ENCODE measurements at places on chromosomes 5 and 9. TPM values are rescaled to one million over a fixed set of nuclear protein-coding genes. Genes with fewer than 3 reads are reported as not detected.

GRCh38 chr5:39977066-39977655, 552.4 kb upstream of the DAB2 start:
- no peak overlapping the region for H3K4me3 ChIP-seq
- DNase-seq = no peak
- H3K27me3 ChIP-seq = no peaks in the 10 kb centered on the region
- H3K4me1 ChIP-seq = no peaks in the 10 kb centered on the region

GRCh38 chr9:127968042-127968441, 12.7 kb downstream of the EEIG1 start:
- no peaks in the 10 kb centered on the region for H3K27me3 ChIP-seq
- peak; percentile 76 for DNase-seq
- H3K4me1 ChIP-seq = peaks cover 99% of the 10 kb centered on the region

GRCh38 chr9:127050152-127050551, 72.3 kb downstream of the ANGPTL2 start:
- no peak for DNase-seq
- peaks cover 21% of the 10 kb centered on the region for H3K4me1 ChIP-seq
- no peak overlapping the region for H3K4me3 ChIP-seq
- no peak overlapping the region for H3K27ac ChIP-seq
- H3K27me3 ChIP-seq = peaks cover 2% of the 10 kb centered on the region
- no peaks in the 10 kb centered on the region for H3K36me3 ChIP-seq

GRCh38 chr9:131186622-131187021, 61.2 kb downstream of the NUP214 start:
- no peak for DNase-seq
- no peak overlapping the region for H3K27ac ChIP-seq
- H3K4me3 ChIP-seq = no peak overlapping the region
- peaks cover 49% of the 10 kb centered on the region for H3K36me3 ChIP-seq
- no peaks in the 10 kb centered on the region for H3K27me3 ChIP-seq
- H3K4me1 ChIP-seq = peaks cover 2% of the 10 kb centered on the region

DNA sequence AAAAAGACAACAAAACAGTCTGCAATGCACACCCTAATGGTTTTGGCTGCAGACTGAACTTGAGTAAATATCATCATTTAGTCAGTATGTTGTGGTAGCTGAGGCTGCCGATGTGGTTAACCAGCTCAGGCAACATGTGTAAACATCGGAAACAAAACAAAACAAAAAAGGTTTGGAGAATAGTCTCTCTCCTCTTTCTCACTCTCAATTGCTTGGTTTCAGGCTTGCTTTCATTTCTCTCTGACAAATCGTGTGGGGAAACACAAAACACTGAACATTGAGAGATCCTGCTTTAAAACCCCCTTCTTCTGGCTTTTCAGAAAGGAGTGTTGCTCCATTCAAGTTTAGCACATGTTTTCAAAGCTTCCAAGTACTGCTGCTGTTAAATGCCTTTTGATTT, 453.3 kb downstream of the BNC2 start:
- peaks cover 3% of the 10 kb centered on the region for H3K4me1 ChIP-seq
- H3K4me3 ChIP-seq = no peak overlapping the region
- H3K27ac ChIP-seq = no peak overlapping the region
- DNase-seq = no peak

DNA sequence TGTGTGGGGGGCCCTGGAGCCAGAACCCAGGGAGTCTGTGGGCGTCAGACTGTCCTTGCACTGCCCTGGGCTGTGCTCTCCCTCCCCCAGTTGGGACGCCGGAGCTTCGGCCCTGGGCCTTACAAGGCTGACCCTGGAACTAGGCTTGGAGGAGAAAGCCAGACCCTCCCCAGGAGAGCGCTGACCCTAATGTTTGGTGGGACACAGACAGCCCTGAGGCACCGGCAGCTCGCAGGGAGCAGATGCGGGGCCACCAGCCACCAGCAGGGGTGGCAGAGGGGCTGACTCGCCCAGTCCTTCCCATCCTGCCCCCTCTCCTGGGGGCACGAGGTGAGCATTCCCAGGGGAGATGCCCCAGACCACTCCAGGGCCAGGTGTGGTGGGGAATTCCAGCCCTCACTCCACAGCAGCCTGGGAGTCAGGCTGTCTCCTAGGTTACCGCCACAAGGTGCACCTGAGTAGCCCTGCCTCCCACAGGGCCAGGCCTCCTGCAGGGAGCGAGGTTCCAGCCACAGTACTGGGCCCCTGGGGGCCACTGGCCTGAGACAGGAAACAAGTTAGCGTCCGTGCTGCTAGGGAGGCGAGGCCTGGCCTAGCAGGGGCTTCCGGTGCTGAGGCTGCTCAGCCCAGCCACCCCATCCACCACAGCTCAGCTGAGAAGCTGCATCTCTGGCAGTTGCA, 134.6 kb downstream of the OLFM1 start:
- H3K4me1 ChIP-seq = no peaks in the 10 kb centered on the region
- no peaks in the 10 kb centered on the region for H3K36me3 ChIP-seq
- peaks cover 4% of the 10 kb centered on the region for H3K27me3 ChIP-seq
- no peak for DNase-seq

DNA sequence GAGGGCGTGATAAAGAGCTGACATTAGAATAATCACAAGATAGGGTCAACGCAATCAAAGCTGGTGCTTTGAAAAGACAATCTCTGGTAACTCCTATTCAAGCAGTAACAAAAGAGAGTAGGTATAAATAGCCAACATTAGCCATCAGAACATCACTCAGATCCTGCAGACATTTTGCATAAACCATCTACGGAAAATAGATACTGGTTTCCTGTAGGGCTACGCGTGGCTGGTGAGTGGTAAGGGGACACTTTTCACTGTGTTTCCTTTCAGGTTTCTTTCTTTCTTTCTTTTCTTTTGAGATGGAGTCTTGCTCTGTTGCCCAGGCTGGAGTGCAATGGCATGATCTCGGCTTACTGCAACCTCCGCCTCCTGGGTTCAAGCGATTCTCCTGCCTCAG, 22.3 kb downstream of the TTF1 start:
- H3K4me3 ChIP-seq = no peak overlapping the region
- H3K36me3 ChIP-seq = peaks cover 63% of the 10 kb centered on the region
- H3K27ac ChIP-seq = no peak overlapping the region
- no peaks in the 10 kb centered on the region for H3K27me3 ChIP-seq

DNA sequence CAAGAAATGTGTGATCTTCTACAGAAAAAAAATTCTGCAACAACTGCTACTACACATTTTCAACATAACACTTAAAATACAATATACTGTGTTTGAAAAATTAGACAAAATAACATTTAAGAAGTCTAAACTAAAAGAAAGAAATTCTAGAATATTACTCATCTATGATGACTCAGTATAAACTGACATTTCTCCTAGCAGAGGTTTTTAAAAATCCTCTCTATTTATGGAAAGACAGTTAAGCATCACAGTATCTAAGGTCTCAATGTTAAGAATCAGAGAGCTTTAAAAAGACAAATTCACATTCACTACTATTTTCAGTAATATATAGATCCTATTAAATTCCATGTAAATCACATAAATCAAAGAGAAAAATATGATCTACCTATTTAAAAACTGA, 61.3 kb downstream of the NR2F1-AS1 start:
- H3K36me3 ChIP-seq = peaks cover 2% of the 10 kb centered on the region
- H3K4me3 ChIP-seq = no peak overlapping the region
- H3K4me1 ChIP-seq = no peaks in the 10 kb centered on the region
- H3K27me3 ChIP-seq = peaks cover 13% of the 10 kb centered on the region
- no peak overlapping the region for H3K27ac ChIP-seq

DNA sequence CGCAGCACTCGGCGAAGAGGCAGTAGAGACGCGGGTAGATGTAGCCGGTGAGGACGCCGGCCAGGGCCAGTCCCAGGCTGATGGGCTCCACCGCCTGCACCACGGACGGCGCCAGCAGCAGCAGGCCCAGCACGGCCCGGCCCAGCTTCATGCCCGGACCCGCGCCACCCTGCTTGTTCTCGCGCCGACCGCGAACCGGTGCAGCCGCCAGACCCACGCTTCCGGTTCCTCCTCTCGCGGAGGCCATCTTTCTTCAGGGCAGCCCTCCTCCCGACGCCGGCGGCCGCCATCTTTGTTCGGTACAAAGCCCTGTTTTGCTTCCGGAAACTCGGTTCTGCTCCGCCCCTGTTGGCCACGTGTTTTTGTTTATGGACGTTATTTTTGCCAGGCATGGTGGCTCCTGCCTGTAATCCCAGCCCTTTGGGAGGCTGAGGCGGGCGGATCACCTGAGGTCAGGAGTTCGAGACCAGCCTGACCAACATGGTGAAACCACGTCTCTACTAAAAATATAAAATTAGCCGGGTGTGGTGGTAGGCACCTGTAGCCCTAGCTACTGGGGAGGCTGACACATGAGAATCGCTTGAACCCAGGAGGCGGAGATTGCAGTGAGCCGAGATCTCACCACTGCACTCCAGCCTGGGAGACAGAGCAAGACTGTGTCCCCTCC, at the start of gene TOR1A:
Gene TOR1A, minus strand, starts transcription at position 202 of the 667 bp plus-strand sequence. Its CDS starts 51 bp downstream, at position 151.
- H3K4me3 ChIP-seq = peak within 1 kb of the TSS; percentile 82
- H3K27me3 ChIP-seq = no peaks in the 10 kb centered on the region
- H3K4me1 ChIP-seq = peaks cover 14% of the 10 kb centered on the region
- H3K27ac ChIP-seq = peak within 1 kb of the TSS; percentile 63

- no peaks in the 10 kb centered on the region for H3K4me1 ChIP-seq
- H3K27ac ChIP-seq = no peak overlapping the region
Measured at GRCh38 chr5:155665361-155665760, 651.8 kb downstream of the KIF4B start.

GRCh38 chr5:17477043-17477442, 21.0 kb upstream of the TAF11L2 start:
- no peaks in the 10 kb centered on the region for H3K4me1 ChIP-seq
- DNase-seq = no peak
- H3K27me3 ChIP-seq = no peaks in the 10 kb centered on the region
- H3K36me3 ChIP-seq = no peaks in the 10 kb centered on the region
- no peak overlapping the region for H3K27ac ChIP-seq

DNA sequence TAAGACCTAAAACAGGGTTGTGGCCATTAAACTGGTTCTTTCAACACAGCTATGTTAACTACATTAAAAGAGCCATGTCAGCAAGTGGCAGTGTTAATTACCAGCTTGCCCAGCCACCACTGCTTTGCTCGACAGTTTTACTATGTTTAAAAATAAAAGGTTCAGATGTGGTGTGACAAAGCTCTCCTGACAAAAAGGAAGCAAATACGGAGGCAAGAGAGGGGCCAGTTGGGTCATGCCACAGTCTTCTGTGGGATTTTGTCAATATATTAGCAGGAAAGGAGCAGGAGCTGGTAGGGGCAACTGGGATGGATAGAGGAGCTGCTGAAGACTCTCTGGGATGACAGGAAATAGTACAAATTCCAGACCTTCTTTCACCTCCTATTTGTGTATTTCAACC, 113.5 kb upstream of the PCA3 start:
- H3K36me3 ChIP-seq = no peaks in the 10 kb centered on the region
- H3K4me3 ChIP-seq = peak overlapping the region; percentile 33
- H3K27ac ChIP-seq = no peak overlapping the region
- H3K27me3 ChIP-seq = no peaks in the 10 kb centered on the region

DNA sequence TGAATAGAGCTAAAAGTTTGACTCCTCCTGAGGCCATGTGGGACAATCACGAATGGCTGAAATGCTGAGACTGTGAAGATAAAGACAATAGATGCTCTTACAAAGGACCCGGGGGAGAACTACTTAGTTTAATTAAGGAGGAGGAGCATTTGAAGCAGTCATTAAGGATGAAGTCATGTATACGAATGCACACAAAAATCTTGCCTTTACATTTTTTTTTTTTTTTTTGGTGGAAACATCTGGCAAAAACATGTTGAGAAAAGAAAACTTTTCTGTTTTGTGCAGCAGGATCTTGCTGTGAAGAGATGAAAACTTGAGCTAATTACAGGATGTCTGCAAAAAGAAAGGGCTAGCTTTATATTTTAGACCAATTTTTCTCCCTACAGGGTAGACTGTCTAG, 42.3 kb upstream of the NR3C1 start:
- DNase-seq = no peak
- H3K27me3 ChIP-seq = no peaks in the 10 kb centered on the region
- no peak overlapping the region for H3K27ac ChIP-seq
- H3K36me3 ChIP-seq = no peaks in the 10 kb centered on the region
- peaks cover 26% of the 10 kb centered on the region for H3K4me1 ChIP-seq

DNA sequence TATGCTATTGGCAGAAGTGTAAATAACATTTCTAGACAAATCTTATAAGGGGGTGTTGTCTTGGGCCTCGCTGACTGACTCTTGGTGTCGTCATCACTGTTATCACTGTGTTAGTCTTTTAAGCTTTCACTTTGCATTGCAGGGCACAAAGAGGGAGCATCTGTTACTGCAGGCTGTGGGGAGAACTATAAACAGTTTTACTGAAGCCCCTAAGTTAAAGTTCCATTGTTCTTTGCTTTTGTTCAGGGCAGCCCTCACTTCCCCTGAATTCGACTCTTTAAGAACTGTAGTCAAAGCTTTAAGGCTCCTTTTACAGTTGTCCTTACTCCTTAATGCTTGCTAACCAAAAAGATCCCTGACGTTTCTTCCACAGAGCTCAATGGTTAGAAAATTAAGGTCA, 605.0 kb downstream of the RAB3C start:
- peaks cover 14% of the 10 kb centered on the region for H3K27me3 ChIP-seq
- H3K4me3 ChIP-seq = no peak overlapping the region
- H3K36me3 ChIP-seq = no peaks in the 10 kb centered on the region
- peaks cover 5% of the 10 kb centered on the region for H3K4me1 ChIP-seq
- DNase-seq = no peak

DNA sequence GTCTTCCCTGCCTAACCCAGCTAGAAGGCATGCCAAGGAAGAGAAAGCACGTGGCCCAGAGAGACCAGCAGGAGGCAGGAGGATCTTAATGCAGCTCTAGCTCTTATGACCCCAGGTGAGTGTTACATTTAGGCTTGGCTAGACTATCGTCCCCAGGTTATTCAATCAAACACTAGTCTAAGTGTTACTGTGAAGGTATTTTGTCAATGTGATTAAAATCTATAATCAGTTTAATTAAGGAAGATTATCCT, 483.7 kb downstream of the BNC2 start:
- H3K4me3 ChIP-seq = no peak overlapping the region
- H3K4me1 ChIP-seq = no peaks in the 10 kb centered on the region
- no peak for DNase-seq
- no peaks in the 10 kb centered on the region for H3K36me3 ChIP-seq

DNA sequence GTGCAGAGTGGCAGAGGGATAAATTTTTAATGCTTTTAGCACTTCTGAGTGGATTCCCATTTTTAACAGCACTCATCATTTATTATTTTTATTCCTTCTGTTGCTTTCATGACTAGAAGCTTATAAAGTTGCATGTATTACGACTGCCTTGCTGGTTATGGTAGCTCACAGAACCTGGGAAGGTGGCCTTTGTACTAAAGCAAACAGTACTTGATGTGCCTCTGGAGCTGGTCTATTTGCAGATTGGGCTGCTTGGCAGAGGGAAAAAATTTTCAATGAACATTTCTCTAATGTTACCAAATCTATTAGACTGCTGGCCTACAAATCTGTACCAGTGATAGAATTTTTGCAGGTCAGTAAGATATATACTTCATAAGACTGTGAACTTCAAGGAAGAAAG, 274.5 kb upstream of the C9orf72 start:
- H3K27ac ChIP-seq = no peak overlapping the region

- H3K4me1 ChIP-seq = no peaks in the 10 kb centered on the region
- H3K27me3 ChIP-seq = peaks cover 21% of the 10 kb centered on the region
- no peak overlapping the region for H3K27ac ChIP-seq
- no peaks in the 10 kb centered on the region for H3K36me3 ChIP-seq
- H3K4me3 ChIP-seq = no peak overlapping the region
Measured at GRCh38 chr9:6152788-6153187, 62.8 kb upstream of the IL33 start.

The SPATA31C1 gene
- total RNA-seq = not detected

The ARHGEF28 gene
- 0.18 TPM for total RNA-seq

The SHC3 gene
- not detected for total RNA-seq

The TLX3 gene
- total RNA-seq = not detected

The ARL14EPL gene
- total RNA-seq = not detected

The SLC6A18 gene
- total RNA-seq = not detected

The HSD17B3 gene
- total RNA-seq = not detected

Data from activated CD4-positive, alpha-beta T cell treated with anti-CD3 and anti-CD28 coated beads for 36 hours (primary cell).